RPMI7951 (cell line): ENCODE measurements at places on chromosomes 2 and 18. TPM values are rescaled to one million over a fixed set of nuclear protein-coding genes. Genes with fewer than 3 reads are reported as not detected.

DNA sequence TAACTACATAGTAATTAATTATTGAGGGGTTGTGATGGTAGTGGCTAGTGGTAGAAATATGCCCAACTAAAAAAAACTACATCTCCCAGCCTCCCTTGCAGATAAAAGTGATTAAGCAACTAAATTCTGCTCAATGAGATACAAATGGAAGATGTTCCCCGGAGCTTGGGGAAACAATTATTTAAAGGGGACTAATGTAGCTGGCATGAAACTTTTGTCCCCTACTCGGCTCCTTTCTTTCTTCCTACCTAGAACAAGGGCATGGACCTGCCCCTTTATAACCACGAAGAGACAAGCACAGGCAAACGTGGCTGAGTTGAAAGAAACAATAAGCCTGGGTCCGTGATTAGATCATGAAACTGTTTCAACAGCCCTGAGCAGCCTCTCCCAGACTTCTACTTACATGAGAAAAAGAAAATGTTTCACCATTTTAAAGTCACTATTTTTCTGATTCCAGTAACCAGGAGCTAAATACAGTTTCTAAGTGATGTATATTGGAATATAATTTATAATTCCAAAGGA lies 236.9 kb downstream of the SCG2 start:
- DNase-seq, result no peak

GRCh38 chr2:186059096-186059495 lies 320.5 kb downstream of the FSIP2 start:
- no peak for DNase-seq

DNA sequence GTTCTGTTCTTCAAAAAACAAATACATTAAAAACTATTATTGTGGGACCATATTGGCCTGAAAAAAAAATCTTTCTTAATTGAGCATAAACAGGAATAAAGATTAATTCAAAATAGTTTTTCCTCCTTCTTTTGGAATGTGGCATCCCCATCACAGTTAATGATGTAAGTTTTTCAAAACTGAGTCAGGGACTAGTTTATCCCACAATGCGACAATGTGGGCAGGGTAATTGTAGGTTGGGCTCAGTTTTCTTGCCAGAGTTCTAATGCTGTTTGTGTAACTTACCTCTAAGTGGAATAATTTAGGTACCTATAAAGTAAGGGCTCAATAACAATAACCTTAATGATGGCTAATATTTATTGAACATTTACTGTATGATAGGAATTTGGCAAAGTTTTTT lies 82.0 kb downstream of the PMS1 start:
- no peak for DNase-seq

GRCh38 chr2:149331023-149331400 lies 625 bp downstream of the LYPD6 start:
- DNase-seq, result no peak

- no peak for DNase-seq
Observed at GRCh38 chr2:52465287-52465686, 1302.3 kb upstream of the CHAC2 start.

DNA sequence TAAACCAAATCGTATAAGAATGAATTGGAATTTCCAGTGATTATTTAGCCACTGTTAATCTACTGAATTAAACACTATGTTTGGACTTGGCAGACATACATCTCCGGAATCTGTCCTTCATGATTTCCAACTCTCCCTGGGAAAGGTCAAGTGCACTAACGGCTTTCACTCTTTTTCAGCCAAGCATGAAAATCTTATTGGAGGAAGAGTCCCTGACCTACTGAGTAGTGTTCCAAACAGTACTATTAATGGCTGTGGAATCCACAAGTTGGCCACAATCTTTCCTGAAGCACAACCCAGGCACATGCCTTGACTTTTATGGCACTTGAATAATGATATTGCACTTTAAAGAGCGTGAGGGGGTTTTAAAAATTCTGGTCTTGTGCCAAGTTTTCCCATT lies 318.9 kb upstream of the RND3 start:
- no peak for DNase-seq

The ZNF519 gene
- 7.6 and 10.3 TPM in 2 replicates for total RNA-seq

The LINC00305 gene
- not detected in 2 replicates for total RNA-seq

The DSC2 gene
- not detected in 2 replicates for total RNA-seq
